Upper lobe of left lung (tissue), 6 donors: ENCODE measurements at places on chromosomes 2 and 18. TPM values are rescaled to one million over a fixed set of nuclear protein-coding genes. Genes with fewer than 3 reads are reported as not detected.

GRCh38 chr2:99543247-99543646 is 53.4 kb upstream of the REV1 start:
- H3K36me3 ChIP-seq: no peaks in the 10 kb centered on the region
- H3K4me3 ChIP-seq: no peak overlapping the region
- DNase-seq: no peak
- no peaks in the 10 kb centered on the region for H3K27me3 ChIP-seq
- H3K4me1 ChIP-seq: peaks cover 3% of the 10 kb centered on the region

Gene ALPI
- not detected for total RNA-seq

Gene RHOB
- total RNA-seq: 364 TPM

DNA sequence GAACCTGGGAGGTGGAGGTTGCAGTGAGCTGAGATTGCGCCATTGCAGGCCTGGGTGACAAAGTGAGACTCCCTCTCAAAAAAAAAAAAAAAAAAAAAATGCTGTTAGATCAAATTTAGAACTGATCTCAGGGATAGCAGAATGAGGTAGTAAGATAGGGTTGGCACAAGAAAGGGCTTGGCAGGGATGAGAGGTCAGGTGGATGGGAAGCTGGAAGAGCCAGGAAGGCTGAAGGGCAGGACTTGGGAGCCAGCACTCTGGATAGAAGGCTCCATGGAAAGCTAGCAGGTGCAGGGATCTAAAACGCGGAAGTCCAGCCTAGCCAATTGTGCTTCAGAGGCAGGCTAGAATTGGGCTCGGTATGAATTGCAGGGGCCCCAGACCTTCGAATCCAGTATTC is 250.9 kb upstream of the SP5 start:
- no peaks in the 10 kb centered on the region for H3K27me3 ChIP-seq
- H3K36me3 ChIP-seq: no peaks in the 10 kb centered on the region
- no peaks in the 10 kb centered on the region for H3K4me1 ChIP-seq

DNA sequence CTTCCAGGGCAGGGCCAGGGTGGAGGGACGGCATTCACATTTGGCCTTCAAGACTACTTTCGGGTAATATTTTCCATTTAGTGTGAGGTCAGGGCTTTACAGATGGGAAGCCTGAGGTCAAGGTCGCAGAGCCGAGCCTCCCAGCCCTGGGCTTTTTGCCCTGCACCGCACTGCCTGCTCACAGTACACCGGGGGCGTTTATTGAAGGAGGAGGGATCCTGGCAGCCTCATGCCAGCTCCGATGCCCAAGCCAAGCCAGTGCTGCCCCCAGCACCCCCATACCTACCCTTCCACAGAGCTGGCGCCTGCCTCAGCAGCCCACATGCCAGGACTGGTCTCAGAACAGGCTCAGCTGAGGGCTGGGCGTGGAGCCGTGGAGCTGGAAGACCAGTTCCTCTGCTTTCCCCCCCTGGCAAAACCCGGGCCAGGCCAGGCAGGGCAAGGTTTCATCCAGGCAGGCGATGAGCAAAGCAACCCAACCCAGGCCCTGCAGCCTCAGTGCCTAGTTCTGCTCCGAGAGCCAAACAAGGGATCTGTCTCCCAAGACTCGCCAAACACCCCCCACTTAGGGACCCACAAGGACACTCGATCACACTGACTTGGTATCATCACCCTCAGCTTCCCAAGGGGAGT is 11.9 kb downstream of the SDC1 start:
- H3K27ac ChIP-seq: peak overlapping the region; percentile 82
- H3K4me1 ChIP-seq: peaks cover 4% of the 10 kb centered on the region
- no peak for DNase-seq
- no peaks in the 10 kb centered on the region for H3K36me3 ChIP-seq
- no peaks in the 10 kb centered on the region for H3K27me3 ChIP-seq
- no peak overlapping the region for H3K4me3 ChIP-seq

DNA sequence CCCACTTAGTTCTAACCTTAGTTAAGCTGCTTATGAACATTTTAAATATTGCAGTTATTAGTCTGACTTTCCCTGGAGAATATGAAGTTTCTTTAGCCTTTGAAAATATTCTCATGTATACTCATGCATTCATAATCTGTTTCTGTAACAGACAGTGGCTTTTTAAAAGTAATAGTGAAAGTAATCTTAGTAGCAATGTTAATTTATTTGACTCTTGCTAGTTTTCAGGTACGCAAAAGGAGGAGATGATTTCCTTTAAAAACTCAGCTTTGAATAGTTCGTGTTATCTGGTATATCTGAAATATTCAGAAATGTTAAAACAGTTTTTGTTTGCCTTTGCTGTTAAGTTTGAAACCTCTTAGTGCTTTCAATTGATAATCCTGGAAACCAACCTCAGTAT is 3.8 kb downstream of the ANKRD12 start:
- no peak overlapping the region for H3K4me3 ChIP-seq
- no peak for DNase-seq
- H3K27me3 ChIP-seq: no peaks in the 10 kb centered on the region
- peak overlapping the region; percentile 98 for H3K27ac ChIP-seq

Gene GAL3ST2
- total RNA-seq: 0.59 TPM
